Activated CD4-positive, alpha-beta T cell treated with anti-CD3 and anti-CD28 coated beads for 48 hours (primary cell): ENCODE measurements at places on chromosomes 4 and X.

DNA sequence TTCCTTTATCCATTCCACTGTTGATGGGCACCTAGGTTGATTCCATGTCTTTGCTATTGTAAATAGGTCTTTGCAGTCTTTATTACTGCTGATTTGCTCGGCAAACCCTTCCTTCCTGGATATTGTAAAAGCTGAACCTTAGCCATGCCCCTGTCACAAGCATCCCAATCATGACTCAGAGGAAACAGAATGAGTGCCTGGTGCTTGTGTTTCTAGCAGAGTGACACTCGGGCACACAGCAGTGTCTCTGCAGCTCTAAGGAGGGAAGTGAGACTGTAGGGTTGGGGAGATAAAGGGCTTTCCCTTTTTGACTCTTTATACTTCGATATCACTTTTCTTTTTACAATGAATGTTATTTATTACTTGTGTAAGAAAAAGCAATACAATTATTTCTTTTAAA, 83.3 kb downstream of the AKAP4 start:
- no peak for DNase-seq

- DNase-seq = no peak
These were observed 6.6 kb upstream of the AGA start for GRCh38 chr4:177448850-177449249.

- no peak for DNase-seq
These were observed 122.9 kb downstream of the PPA2 start for GRCh38 chr4:105350859-105351490.

DNA sequence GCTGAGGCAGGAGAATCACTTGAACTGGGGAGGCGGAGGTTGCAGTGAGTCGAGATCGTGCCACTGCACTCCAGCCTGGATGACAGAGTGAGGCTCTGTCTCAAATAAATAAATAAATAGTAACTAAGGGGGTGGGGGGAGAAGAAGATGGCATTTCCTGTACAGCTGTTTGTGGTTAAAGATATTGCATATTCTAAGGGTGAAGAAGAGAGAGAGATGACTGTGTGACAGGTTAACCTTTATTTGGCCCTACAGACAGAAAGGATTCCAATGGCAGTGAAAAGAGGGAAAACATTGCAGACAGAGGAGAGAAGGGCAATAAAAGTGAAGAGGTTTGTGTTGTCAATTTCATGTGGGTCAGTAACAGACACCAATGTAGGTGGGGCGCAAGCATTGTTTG, 9.4 kb downstream of the TASL start:
- DNase-seq = no peak

- DNase-seq = no peak
These were observed 35.8 kb upstream of the LEF1 start for GRCh38 chr4:108204518-108204917.

- DNase-seq = no peak
These were observed 212.4 kb upstream of the NDST4 start for GRCh38 chr4:115325836-115326235.

DNA sequence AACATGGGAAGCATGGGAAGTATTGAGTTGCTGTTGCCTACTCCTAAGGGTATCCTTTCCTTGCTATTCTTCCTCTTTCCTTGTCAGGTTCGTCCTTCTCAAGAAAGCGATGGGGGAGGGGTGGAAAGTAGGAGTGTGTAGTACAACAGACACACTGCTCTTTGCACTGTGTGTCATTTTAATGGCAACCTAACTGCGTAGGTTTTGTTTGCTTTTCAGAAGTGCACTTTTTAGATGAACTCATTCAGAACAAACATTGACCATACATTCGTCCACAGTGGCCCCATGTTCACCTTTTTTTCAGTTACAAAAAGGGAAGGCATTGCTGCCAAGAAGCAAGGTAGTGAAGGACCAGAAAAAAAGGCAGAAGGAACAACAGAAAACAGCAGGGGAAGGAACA, 10.2 kb upstream of the YIPF6 start:
- DNase-seq = no peak

DNA sequence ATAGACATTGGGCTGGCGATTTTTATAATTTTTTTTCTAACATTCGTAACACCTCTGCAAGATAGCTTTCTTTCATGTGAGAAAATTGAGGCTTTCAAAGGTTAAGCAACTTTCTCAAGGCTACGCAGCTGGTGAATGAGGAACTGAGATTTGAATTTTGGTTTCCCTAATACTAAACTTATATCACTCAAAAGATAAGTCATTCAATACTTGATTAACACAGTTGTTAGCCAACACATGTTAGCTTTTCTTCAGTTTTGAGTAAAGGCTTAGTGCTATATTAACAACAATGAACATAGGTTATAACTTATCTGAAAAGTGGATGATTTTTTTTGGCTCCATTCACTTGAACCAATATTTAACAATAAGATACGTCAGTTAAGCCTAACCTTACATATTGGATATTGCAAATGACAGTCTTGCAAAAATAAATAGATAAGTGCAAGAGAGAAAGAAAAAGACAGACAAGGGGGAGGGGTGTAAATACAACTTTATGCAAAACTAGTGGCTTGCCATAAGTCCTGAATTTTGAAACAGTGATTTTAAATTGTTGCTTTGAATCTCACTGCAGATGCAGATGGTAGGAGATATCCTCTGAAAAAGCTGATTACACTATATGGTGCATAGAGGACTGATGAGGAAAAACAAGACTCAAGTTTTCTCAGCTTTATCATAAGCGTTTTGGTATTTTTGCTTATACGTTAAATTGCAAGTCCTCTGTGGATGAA, 11.1 kb upstream of the GPM6A start:
- DNase-seq = no peak

GRCh38 chr4:48503233-48504025, 13.4 kb downstream of the ZAR1 start:
- DNase-seq = no peak

GRCh38 chr4:101218346-101218745, 129.0 kb downstream of the PPP3CA start:
- DNase-seq = no peak

GRCh38 chrX:776529-777230, 146.1 kb downstream of the SHOX start:
- no peak for DNase-seq

DNA sequence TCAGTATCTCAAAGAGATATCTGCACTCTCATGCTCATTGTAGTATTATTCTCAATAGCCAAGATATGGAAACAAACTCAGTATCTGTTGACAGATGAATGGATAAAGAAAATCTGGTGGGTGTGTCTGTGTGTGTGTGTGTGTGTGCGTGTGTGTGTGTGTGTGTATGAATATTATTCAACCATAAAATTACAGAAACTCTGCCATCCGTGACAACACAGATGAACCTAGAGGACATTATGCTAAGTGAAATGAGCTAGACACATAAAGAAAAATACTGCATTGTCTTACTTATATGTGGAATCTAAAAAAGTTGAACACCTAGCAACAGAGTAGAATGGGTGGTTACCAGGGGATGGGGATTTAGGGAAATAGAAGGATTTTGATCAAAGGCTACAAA, 13.2 kb downstream of the XKRX start:
- no peak for DNase-seq
